Caki2 (cell line): ENCODE measurements at places on chromosomes 13 and 19.

GRCh38 chr13:29886446-29886845, 36.0 kb upstream of the UBL3 start:
- DNase-seq: no peak

DNA sequence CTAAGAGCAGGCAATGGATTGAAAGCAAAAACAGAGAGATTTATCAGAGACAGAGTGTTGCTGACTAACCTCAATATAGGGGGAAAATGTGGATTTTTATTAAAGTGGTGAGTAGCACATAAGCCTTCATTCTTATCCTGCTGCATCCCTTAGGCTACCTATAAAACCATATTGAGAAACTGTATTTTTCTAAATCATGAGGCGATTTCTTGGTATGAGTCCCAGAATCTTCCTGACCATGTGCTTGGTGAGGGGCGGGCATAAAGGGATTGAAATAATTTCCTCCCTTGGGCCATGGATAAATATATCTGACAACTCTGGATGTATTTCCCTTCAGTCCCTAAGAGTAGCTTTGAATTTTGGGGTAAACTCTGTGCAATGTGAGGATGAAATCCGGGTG, 72.8 kb downstream of the EFNB2 start:
- DNase-seq: no peak

DNA sequence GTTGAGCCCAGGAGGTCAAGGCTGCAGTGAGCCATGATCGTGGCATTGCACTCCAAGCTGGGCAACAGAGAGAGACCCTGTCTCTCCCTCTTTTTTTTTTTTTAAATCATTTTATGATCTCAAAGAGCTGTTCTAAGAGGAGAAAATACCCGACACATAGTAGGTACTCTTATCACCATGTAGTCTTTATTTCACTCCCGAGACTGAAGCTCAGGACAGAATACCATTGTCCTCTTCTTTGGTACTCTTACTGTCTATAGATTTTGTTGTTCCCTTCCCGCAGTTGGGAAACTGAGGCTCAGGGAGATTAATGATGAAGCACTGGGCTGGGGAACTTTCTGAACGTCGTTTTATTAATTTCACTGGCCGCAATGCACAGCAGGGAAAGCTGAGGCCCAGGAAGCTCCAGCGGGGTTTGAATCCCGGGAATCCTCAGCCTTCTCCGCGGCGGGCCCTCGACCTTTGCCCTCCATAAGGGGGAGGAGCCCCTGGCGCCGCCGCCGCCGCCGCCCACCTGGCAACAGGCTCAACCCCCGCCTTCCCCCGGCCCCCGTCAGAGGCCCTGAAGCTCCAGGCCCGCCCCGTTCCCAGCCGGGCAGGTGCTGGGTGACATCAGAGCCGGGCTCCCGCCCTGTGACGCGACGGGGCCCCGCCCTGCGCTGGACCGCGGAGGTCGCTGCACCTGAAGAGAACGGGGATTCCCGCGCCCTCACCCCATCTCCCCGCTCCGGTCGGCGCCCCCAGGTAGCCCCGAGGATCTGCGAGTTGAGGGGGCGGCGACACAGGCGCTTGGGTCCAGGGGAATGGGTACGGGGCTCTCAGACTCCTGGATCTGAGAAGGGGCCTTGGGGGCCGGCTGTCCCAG, 1.6 kb downstream of the MYH14 start:
- no peak for DNase-seq

GRCh38 chr19:46753420-46754155, 7.3 kb upstream of the STRN4 start:
- DNase-seq: no peak

DNA sequence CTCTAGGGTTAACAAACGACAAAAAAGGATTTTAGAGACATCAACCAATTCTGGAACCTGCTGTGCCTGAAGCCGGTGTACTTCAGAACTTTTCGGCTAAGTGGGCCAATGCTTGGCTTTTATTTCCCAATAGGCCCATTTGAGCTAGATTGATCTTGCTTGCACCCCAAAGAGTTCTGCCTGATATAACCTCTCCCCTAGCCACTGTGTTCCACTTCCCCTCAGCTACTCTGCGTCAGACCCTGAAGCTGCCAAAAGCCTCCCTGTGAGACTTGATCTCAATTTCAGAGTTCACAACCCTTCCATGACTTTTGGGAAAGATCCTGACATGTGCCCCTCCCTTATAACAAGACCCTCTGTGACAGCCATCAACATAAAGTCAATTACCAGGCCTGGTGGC, 5.6 kb upstream of the SIGLEC14 start:
- no peak for DNase-seq

GRCh38 chr13:91596842-91597241, 198.4 kb downstream of the GPC5 start:
- no peak for DNase-seq

DNA sequence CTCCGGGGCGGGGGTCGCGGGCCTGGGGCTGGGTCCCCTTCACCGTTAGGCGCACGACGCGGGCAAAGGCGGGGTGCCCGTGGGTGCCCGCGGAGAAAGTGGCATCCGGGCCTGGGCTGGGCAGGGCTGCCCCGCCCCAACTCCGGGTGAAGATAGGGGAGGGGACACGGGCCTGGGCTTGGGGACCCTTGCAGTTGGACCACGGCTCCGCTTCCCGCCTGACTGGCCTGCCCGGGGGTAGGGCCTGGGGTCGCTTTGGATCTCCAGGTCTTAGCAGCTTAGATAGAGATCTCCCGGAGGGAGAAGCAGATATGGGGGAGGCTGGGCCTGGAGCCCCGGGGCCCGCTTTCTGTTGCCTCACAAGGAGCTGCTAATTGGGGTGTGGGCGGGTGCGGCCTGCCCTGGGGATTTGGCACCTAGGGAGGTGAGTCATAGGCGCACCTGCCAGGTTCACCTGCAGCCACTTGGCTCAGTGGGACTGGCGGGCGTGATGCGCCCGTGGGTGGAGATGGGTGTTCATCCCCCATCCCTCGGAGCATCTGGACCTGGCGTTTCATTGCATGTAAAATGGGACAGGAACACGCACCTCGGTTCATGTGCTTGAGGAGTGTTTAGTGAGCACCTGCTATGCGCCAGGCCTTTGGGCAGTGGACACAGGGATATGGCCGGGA, 585 bp downstream of the MAP1S start:
- DNase-seq: no peak

- DNase-seq: no peak
These were observed 31.2 kb downstream of the CEBPG start for GRCh38 chr19:33404506-33405253.
